ENCODE measurements at places on chromosomes 16 and 17. TPM values are rescaled to one million over a fixed set of nuclear protein-coding genes. Genes with fewer than 3 reads are reported as not detected.

GRCh38 chr16:74605332-74605731, 1.6 kb downstream of the GLG1 start:
- no peak for DNase-seq

DNA sequence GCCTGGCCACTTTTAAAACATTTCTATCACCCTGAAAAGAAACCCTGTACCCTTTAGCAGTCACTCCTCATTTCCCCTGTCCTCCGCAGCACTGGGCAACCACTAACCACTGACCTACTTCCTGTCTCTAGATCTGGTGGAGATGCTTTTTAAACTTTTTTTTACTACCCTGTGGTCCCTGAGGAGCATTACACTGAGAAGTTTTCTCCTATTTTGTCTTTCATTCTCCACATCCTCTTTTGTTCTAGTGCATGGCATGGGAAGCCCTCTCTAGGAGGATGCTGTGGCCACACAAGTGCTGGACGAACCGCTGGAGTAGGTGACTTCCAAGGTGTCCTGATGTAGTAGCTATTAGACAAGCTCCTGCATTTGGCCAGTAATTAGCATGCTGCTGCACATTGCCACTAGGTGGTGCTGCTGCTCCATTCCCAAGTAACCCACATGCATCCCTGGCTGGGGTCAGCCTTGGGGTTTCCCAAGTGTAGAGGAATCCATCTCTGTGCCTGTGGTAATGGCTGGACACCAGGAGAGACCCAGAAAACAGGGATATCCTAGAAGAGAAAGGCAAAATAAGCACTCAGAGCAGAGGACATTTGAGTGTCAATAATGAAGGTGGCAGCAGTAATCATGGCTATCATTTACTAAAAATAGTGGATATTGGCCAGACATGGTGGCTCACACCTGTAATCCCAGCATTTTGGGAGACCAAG, 143.8 kb upstream of the CRHR1 start:
- peak; percentile 63 for DNase-seq

DNA sequence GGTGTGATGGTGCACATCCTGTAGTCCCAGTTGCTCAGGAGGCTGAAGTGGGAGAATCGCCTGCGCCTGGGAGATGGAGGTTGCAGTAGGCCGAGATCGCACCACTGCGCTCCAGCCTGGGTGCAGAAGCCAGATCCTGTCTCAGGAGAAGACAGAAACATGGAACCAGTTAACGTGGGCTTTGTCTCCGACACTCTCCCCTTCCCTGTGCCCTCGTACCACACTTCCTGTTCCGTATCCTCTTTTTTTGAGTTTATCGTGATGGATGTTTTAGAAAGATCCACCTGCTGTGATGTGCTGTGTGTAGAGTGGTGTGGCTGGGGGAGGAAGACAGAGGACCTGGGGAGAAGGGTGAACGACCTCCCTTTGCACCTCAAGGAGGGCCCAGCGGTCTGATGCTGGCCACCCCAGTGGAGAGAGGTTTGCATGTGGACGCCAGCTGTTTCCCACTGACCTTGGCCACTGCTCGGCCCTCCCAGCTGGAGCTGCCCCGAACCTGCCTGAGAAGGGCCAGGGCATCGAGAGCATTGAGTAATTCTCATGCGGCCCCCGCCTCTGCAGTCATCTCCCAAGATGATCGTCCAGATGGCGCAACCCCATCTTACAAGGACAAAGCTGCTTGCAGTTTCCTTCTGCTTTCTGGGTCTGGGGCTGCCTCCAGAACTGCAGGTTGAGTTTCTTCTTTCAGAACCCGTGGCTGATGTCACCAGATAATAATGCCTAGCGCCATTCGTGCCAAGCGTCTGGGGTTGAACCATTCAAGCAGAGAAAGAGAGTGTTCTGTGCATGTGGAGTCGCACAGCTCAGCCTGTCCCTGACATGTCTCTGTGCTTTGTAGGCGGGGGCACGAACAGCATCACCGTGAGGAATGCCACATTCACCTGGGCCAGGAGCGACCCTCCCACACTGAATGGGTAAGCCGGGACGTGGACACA, 126.3 kb downstream of the ABCC1 start:
- peak; percentile 51 for DNase-seq

DNA sequence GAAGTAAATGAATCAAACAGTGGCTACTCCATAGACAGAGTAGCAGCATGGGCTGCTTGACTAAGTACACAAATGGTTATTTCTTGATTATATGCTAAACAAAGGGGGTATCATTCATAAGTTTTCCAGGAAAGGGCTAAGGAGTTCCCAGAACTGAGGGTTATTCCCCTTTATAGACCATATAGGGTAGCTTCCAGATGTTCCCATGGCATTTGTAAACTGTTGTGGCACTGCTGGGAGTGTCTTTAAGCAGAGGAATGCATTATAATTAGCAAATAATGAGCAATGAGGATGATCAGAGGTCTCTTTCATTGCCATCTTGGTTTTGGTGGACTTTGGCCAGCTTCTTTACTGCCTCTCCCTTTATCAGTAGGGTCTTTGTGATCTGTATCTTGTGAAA, 105.1 kb downstream of the CDH11 start:
- no peak for DNase-seq

GRCh38 chr17:82497483-82498405, 21.8 kb upstream of the FOXK2 start:
- no peak for DNase-seq

DNA sequence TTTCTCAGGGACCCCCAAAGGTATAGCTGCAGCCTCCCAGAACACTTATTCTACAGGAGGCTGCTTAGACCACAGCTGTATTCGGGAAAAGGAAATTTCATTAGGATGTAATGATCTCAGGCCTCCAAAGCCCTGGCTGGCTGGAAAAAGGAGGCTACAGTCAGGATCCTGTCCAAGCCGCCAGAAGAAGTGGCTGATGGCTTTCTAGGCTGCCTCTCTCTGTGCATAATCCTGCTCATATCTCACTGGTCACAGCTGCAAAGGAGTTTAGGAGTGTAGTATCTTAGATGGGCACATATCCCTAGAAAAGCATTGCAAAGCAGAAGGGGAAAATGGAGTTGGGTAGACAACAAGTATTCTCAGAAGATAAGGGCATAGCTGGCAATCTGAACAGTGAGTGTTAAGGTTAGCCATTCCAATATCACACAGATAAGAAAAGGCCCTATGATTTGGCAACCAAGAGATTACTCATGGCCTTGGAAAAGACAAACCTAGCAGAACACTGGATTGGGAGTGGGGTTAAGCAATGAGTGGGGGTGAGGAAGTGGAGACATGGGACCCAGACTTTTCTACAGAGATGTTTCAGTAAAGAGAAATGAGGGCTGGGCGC, 26.0 kb upstream of the PRKCA start:
- no peak for DNase-seq

DNA sequence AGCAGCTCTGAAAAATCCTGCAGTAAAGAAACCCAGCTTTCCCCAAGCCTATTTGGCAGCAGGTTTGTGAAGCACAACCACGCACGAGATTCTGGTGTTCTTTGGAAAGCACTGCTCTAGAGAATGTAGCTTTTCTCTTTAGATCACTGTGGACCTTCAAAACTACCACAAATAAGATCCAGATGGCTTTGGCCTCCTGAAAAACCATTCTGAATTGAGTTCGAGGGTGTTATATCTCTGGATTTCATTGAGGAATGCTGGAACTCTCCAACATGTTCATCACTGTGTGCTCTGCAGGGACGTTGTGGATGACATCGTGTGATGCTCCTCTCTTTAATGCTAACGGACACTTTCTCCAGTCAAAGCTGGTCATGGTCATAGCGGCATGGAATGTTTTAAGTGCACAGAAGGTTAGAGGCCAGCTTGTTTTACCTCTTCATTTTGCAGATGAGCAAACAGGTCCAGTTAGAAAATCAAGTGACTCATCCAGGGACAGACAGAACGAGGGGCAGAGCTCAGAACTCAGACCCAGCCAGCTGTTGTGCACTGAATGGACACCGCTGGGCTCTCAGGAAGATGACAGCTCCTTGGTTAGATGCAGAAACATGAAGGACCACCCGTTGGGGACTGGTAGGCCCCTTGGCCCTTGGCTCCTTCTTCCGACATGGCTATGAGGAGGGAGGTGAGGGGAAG, 37.2 kb downstream of the CCDC42 start:
- DNase-seq, result no peak

- DNase-seq, result peak; percentile 68
These were observed 7.4 kb downstream of the FOXF1 start for GRCh38 chr16:86517652-86518258.

- DNase-seq, result no peak
These were observed 73.0 kb downstream of the OR1D5 start for GRCh38 chr17:2990396-2990795.

- DNase-seq, result no peak
These were observed 275.1 kb upstream of the TBX2 start for GRCh38 chr17:61124562-61124961.

GRCh38 chr17:282000-282911, 70.4 kb downstream of the RPH3AL start:
- no peak for DNase-seq

GRCh38 chr17:45686250-45686649, 97.9 kb upstream of the CRHR1 start:
- no peak for DNase-seq

DNA sequence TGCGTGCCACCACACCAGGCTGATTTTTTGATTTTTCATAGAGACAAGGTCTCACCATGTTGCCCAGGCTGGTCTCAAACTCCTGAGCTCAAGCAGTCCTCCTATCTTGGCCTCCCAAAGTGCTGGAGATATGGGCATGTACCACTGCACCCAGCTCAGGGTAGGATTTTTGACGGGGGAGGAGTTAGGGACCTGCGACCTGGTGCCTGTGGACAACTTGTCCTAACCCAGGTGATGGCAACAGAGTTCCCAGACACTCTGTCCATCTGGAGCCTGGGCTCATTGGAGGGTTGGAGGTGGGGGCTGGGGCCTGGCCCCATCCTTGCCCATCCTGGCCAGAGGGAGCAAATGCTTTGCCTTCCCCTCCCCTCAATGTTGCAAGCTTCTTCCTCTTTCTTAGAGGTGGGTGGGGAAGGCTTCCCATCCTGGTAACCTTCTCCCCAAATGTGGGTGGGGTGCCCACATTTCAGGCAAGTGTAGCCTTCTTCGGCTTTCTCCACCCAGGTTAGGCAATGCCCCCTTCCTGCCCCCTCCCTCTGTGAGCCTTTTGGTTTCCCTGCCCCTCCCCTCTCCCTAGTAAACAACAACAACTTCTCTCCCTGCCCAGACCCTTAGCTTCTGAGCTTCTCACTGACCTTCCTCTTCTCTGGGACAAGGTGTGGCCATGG, 24.9 kb downstream of the RARA start:
- no peak for DNase-seq

DNA sequence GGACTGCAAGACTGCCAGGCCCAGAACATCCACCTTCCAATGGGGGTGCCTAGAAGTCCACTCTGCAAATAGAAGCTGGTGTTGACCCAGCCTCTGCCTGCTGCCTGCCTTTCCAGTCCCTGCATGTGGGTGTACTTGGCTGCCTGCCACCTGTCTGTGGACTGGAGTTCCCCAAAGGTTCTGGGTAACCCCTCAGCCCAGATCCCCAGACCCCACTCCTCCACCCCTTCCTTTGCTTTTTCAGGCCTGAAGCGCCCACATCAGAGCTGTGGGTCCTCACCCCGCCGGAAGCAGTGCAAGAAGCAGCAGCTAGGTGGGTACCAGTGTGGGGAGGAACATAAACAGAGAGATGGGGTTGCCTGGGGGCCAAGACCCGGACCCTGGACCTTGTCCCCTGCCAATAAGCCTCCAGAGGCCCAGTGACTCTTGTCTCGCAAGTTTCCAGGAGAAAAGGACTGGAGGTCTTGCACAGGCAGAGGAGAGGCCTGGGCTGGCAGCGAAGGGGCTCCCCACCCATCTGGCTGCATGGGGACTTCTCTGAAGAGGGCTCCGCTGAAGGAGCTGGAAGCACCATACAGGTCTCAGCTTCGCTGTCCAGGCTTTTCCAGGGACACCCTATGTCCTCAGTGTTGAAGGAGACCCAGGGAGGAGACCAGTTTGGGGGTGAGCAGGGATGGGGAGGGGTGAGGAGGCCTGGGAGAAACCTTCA, 34.3 kb downstream of the NLRC5 start:
- no peak for DNase-seq

- no peak for DNase-seq
These were observed 108.4 kb downstream of the OR1D5 start for GRCh38 chr17:2954898-2955445.

- no peak for DNase-seq
These were observed 20.3 kb upstream of the ARL2BP start for GRCh38 chr16:57224651-57225335.

- DNase-seq, result peak; percentile 35
These were observed 1.4 kb downstream of the PLD2 start for GRCh38 chr17:4808378-4808767.

DNA sequence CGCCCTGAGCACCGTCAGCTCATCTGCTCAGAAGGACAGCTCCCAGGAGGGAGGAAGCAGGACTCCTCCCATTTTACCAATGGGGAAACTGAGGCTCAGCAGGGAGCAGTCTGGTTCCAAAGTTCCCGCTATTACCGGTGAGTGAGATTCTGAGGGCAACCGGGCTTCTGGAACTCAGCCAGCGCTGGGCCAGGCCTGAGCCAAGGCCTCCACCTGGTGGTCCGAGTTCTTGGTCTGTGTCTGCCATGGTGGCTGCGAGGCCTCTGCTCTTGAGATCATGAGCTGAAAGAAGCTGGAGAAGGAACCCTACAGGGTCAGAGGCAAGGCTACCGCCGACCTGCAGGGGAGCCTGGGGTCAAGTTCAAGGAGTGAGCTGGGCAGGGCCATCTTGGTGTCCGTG, 110.8 kb upstream of the GSE1 start:
- no peak for DNase-seq

GRCh38 chr17:34451313-34451712, 88.3 kb upstream of the CCL1 start:
- no peak for DNase-seq

DNA sequence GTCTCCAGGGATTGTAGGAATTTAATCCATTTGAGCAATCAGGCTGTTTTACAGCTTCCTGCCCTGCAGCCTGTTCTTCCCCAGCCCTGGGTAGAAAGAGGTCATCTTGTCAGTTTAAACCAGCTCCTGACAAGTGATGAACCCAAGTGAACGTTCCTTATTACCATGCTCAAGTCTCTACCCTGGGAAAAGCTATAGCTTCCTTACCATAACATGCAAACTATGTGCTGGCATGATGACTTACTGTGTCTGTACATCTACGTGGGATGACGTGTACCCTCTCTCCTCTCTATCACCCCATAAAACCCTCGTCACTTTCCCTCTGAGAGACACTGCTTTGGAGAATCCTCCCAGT, 452.2 kb downstream of the XYLT1 start:
- DNase-seq, result no peak

GRCh38 chr16:2058420-2058819, 10.6 kb downstream of the TSC2 start:
- DNase-seq, result no peak

Gene KRTAP2-2
- not detected for total RNA-seq

Gene CCL22
- total RNA-seq, result 1.4 TPM

Gene CDR2L
- 83.8 TPM for total RNA-seq

Gene FOXL1
- total RNA-seq, result 8.2 TPM

Gene NDUFAB1
- total RNA-seq, result 87.2 TPM

Gene CCL4
- total RNA-seq, result 27.6 TPM

Gene IGSF6
- 11.5 TPM for total RNA-seq

Gene ACAP1
- total RNA-seq, result 24.2 TPM

Gene KRTAP9-8
- not detected for total RNA-seq

Gene BRICD5
- total RNA-seq, result 15.2 TPM
